IPS DF 6.9 (cell line): ENCODE measurements at places on chromosomes 1 and 21.
A peak's percentile ranks its signal among the peaks of the same experiment; 100 is the strongest.

GRCh38 chr1:7930645-7931445 lies 9.8 kb downstream of the TNFRSF9 start:
- H3K4me1 ChIP-seq: no peaks in the 10 kb centered on the region
- H3K27ac ChIP-seq: no peak overlapping the region
- H3K4me3 ChIP-seq: no peak overlapping the region

GRCh38 chr1:212254853-212255363 lies 30.3 kb upstream of the PPP2R5A start:
- no peaks in the 10 kb centered on the region; the same call in none of the 2 replicates for H3K4me1 ChIP-seq
- H3K27ac ChIP-seq: no peak overlapping the region
- H3K4me3 ChIP-seq: no peak overlapping the region
- DNase-seq: no peak

- no peak overlapping the region for H3K4me3 ChIP-seq
- no peak overlapping the region for H3K27ac ChIP-seq
- H3K4me1 ChIP-seq: peaks cover 15% of the 10 kb centered on the region
- H3K36me3 ChIP-seq: no peaks in the 10 kb centered on the region; the same call in 1 of the 2 replicates
- no peaks in the 10 kb centered on the region for H3K27me3 ChIP-seq
Observed at GRCh38 chr1:201014816-201015200, 8.7 kb downstream of the KIF21B start.

DNA sequence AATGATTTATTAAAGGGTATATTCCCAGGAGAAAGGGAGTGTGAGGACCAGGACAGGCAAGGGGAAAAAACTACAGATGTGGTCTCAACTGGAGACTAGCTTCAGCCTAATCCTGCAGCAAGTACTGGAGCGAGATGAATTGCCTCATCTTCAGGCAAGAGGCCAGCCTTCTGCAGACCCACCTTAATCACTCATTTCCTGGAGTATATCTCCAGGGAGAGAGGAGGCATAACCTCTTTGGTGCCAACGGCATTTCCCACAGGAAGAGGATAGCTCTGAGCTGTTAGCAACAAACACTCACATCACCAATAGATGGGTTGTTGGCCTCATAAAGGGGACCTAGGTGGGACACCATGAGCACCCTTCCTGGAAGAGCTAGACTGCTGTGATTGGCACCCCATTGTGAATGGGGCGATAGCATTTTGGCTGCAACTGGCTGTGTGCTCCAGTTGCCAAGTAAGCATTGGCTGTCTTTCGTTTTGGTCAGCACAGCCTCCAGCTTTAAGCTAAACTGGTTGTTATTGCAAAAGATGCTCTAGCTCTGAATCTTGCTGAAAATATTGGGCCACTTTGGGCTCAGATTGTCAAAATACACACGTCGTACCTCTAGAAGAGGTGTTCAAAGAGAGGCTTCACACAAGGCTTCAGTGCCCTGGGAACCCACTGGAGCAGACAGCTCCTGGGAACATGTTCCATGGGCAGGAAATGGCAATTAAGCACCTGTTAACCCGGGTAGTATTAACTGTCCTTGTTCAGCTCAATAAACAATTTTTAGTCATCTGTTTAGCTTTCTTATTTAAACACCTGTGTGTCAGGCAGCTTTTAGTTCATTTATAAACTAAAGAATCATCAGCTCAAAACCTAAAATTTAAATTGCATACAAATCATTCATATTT lies 314.8 kb upstream of the C1orf87 start:
- H3K27me3 ChIP-seq: no peaks in the 10 kb centered on the region
- H3K4me1 ChIP-seq: no peaks in the 10 kb centered on the region
- no peaks in the 10 kb centered on the region for H3K36me3 ChIP-seq
- no peak overlapping the region for H3K4me3 ChIP-seq

DNA sequence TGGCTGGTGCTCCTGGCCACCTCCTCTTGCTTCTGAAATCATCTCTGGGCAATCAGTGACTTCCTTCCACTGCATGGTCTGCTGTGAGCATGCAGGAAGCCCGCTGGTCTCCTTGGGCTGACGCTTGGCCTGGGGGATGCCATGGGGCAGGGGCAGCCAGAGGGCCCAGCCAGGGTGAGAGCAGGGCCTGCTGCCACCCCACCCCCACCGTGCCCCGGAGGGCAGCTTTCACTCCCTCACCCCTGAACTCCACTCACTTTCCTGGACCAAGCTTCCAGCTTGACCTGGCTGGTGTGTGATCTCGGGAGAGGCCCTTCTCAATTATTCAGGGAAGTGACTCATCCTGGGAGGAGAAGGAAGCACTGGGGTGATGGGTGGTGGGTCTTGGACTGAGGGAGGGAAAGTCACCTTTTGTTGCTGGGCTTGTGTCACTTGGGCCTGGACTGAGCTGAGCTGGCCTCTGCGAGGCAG lies 270.2 kb upstream of the CSF3R start:
- H3K4me3 ChIP-seq: no peak overlapping the region
- no peak for DNase-seq
- no peaks in the 10 kb centered on the region for H3K36me3 ChIP-seq
- H3K27me3 ChIP-seq: no peaks in the 10 kb centered on the region
- H3K4me1 ChIP-seq: 0 out of 2 replicates have a peak, but pooled peaks cover 2% of the 10 kb centered on the region

- peaks cover 10% of the 10 kb centered on the region; the same call in 1 of the 2 replicates for H3K27me3 ChIP-seq
- no peak overlapping the region for H3K27ac ChIP-seq
- DNase-seq: no peak
- peak overlapping the region; percentile 62; the same call in 1 of the 2 replicates for H3K4me3 ChIP-seq
Observed at GRCh38 chr1:77282866-77283539, 1.2 kb downstream of the AK5 start.

DNA sequence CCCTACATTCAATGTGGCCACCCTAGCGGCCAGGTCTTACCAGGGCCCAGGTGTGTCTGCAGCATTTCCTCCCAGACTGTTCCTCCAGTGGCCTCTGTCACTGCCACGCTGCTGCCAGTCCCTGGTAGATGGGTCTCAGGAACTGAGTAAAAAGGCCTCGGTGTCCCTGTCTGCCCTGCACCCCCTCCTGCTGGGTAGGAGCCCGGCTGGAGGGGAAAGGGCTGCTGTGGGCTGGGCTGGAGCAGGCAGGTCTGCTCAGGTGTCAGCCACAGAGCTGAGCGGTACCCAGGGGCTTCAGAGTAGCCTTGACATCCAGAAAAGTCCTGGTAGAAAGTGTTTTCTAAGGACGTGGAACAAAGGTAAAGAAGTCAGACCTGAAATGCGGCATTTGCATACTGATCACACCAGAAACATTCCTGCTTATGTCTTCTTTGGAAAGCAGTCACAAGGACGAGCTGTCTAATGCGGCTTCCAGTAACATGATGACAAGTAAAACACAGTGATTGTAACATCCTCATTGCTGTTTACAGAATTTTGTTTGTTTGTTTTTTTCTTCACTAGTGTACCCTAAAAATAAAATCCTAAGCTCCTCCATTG lies 32.6 kb downstream of the SEC16B start:
- no peaks in the 10 kb centered on the region for H3K27me3 ChIP-seq
- H3K4me1 ChIP-seq: no peaks in the 10 kb centered on the region
- H3K4me3 ChIP-seq: no peak overlapping the region
- no peaks in the 10 kb centered on the region for H3K36me3 ChIP-seq

- no peak overlapping the region for H3K27ac ChIP-seq
- H3K36me3 ChIP-seq: no peaks in the 10 kb centered on the region
- no peaks in the 10 kb centered on the region for H3K4me1 ChIP-seq
Observed at GRCh38 chr1:41855713-41856112, 63.0 kb downstream of the HIVEP3 start.

GRCh38 chr1:82788660-82789059 lies 987.9 kb downstream of the ADGRL2 start:
- DNase-seq: no peak
- no peak overlapping the region for H3K27ac ChIP-seq
- H3K4me3 ChIP-seq: no peak overlapping the region

DNA sequence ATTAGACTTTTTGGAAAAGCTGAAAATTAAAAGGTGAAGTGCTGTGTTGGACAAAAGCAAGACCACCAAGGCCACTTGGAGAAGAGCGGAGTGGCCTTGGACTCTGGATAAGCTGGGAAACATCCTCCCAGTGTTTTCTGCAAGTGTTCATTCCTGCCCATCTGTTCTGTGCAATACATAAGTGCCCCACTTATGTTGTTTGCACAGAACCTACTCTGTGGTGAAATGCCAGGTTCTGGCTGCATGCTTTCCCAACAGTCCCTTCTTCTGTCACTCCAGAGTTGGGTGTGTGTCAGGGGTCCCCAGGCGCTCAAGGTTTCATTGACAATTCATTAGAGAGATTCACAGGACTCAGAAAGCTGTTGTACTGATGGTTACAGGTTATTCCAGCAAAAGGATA lies 30.3 kb downstream of the NHLH2 start:
- no peaks in the 10 kb centered on the region for H3K27me3 ChIP-seq
- no peak for DNase-seq
- no peaks in the 10 kb centered on the region for H3K36me3 ChIP-seq
- no peak overlapping the region for H3K4me3 ChIP-seq
- H3K27ac ChIP-seq: no peak overlapping the region
- H3K4me1 ChIP-seq: no peaks in the 10 kb centered on the region

- no peak overlapping the region for H3K27ac ChIP-seq
- H3K36me3 ChIP-seq: no peaks in the 10 kb centered on the region
- H3K4me3 ChIP-seq: no peak overlapping the region
- no peak for DNase-seq
- no peaks in the 10 kb centered on the region for H3K4me1 ChIP-seq
Observed at GRCh38 chr1:113692342-113692741, 66.9 kb downstream of the PHTF1 start.

DNA sequence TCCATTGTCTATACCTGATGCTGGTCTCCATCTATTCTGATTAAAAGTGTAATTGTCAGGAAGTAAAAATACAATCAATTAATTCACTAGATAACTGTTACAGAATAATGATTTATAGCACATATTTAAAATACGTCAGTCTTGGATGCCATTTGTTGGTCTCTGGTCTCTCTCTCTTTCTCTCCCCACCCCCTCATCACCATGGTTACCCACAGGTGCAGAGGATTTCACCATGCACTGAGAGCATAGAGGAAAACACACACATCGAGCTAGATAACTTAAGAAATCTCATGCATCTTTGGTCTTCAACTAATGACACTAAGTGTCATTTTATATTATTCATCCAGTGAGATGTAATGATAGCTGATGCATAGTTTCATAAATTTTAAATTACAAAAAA lies 33.4 kb downstream of the LRRC53 start:
- H3K27ac ChIP-seq: no peak overlapping the region
- no peaks in the 10 kb centered on the region; the same call in 1 of the 2 replicates for H3K4me1 ChIP-seq
- no peak for DNase-seq
- H3K4me3 ChIP-seq: no peak overlapping the region
- no peaks in the 10 kb centered on the region for H3K27me3 ChIP-seq
- no peaks in the 10 kb centered on the region for H3K36me3 ChIP-seq

DNA sequence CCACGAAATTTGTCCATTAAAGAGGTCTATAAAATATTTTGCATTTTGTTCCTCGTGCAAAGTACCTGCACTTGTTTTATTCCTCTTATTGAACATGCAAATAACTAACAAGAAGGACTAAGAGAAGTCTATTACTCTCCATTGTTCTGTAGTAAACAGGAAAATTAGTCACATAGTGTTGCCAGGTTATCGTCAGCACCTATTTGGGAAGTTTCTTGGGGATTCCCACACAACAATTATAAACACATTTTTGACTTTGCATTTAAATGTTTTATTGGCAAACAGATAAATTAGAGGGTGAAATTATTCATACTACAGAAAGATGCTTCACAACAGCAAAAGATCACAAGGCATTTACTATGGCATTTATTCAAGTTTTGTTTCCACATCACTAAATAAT lies 174.5 kb downstream of the ZC3H11B start:
- H3K27me3 ChIP-seq: no peaks in the 10 kb centered on the region
- no peak for DNase-seq
- H3K27ac ChIP-seq: no peak overlapping the region
- no peak overlapping the region for H3K4me3 ChIP-seq
- no peaks in the 10 kb centered on the region for H3K36me3 ChIP-seq

- no peak for DNase-seq
- no peak overlapping the region for H3K4me3 ChIP-seq
- H3K4me1 ChIP-seq: no peaks in the 10 kb centered on the region
- no peak overlapping the region for H3K27ac ChIP-seq
- no peaks in the 10 kb centered on the region for H3K27me3 ChIP-seq
- no peaks in the 10 kb centered on the region for H3K36me3 ChIP-seq
Observed at GRCh38 chr1:186740324-186740723, 60.1 kb upstream of the PTGS2 start.

- no peaks in the 10 kb centered on the region for H3K27me3 ChIP-seq
- DNase-seq: no peak
- no peaks in the 10 kb centered on the region for H3K36me3 ChIP-seq
- no peak overlapping the region for H3K27ac ChIP-seq
- H3K4me3 ChIP-seq: no peak overlapping the region
Observed at GRCh38 chr1:208844158-208844557, 600.0 kb upstream of the PLXNA2 start.

- H3K36me3 ChIP-seq: peaks cover 2% of the 10 kb centered on the region; the same call in 1 of the 2 replicates
- peaks cover 8% of the 10 kb centered on the region for H3K4me1 ChIP-seq
- no peaks in the 10 kb centered on the region for H3K27me3 ChIP-seq
- no peak overlapping the region for H3K4me3 ChIP-seq
- no peak for DNase-seq
Observed at GRCh38 chr1:32339363-32339978, 3.4 kb upstream of the MARCKSL1 start.

DNA sequence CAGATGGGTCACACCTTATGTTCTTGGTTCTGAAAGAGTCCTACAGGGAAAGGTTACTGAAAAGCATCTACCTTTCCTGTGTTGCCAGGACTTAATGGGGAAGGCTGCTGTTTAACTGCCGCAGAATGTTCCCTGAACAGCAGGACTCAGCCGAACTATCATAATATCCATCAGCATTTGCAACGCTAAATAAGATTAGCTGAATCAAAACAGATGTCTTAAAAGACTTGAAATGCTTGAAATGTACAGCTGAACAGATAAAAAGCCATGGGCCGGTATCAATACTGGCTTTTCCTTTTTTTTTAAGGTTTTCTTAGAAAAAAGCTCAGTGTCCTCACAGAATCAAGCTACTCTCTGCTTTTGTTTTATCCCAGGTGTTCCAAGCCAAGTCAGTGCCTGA lies 19.7 kb upstream of the ATP13A2 start:
- H3K4me1 ChIP-seq: no peaks in the 10 kb centered on the region
- H3K4me3 ChIP-seq: no peak overlapping the region
- peaks cover 12% of the 10 kb centered on the region; the same call in 1 of the 2 replicates for H3K36me3 ChIP-seq
- H3K27me3 ChIP-seq: no peaks in the 10 kb centered on the region
- no peak overlapping the region for H3K27ac ChIP-seq
